Activated T-helper 1 cell treated with Interleukin-2 at 50 U/mL for 16 hours (primary cell): ENCODE measurements at places on chromosomes 1 and 21.

DNA sequence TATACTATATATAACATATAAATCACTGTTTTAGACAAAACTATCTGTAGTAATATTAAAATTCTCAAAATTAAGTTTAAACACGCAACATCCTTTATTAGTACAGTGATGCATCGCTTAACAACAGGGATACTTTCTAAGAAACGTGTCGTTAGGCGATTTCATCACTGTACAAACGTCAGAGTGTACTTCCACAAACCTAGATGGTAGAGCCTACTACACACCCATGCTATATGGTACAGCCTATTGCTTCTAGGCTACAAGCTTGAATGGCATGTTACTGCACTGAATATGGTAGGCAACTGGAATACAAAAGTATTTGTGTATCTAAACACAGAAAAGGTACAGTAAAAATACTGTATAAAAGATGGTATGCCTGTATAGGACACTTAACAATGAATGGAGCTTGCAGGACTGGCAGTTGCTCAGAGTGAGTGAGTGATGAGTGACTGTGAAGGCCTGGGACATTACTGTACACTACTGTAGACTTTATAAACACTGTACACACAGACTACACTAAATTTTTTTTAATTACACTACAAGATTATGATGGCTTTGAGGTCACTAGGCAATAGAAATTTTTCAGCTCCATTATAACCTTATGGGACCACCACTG lies 10.5 kb downstream of the FOXJ3 start:
- no peak for DNase-seq

GRCh38 chr1:168556647-168557046 lies 12.8 kb upstream of the XCL2 start:
- no peak for DNase-seq

DNA sequence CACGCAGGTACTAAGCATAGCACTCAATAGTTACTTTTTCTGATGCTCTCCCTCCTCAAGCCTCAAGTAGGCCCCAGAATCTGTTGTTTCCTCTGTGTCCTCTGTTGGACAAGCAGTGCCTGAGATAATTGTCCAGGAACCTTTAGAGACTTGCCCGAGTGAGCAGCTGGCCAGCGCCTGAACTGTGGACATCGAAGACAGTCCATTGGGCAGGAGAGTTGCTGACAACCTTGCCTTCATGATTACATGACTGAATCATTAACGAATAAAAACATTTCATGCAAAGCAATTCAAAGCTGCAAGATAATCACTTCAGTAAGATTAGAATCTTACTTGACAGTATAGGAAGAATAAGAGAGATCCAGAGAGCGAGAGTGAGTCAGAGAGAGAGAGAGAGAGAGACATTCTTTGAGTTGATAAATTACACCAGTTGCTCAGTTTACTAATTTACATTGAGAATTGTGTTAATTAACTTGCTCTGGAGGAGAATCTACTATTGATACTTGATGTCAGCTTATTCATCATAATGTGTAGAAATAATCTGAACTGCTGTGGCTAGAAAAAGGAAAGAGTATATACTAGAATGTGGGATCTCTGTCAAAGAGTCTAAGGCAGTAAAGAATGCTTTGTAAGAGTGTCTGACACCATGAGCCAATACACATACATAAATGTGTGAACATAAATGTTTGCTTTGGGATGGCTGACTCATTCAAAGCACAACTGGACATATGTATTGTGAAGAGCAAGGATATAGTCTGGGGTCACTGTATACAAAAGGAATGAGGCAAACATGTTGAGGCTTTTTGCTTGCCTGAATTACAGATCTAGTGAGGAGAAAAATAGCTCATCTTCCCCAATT lies 216.0 kb downstream of the ZNF326 start:
- DNase-seq = no peak

- DNase-seq = no peak
These were observed 17.0 kb downstream of the TNNT2 start for GRCh38 chr1:201360486-201360885.
